Bone marrow (tissue), 2 donors: ENCODE measurements at places on chromosomes 5 and 9.

DNA sequence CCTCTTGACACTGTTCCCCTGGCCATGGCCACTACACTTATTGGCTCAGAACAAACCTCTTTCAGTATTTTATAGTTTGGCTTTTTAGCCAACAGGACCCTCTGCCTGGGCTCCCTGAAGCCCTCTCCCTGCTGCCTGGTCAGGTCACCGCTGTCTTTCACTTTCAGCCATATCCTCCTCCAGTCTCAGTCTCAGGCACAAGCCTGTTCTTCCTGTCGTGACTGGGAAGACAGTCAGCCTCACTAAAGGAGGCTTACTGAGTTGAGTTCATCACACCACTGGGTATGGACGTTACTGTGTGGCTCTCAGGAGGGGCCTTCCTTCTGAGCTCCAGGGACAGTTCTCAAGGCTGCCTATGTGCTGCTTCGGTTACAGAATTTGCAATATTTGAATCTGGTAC lies 2.0 kb downstream of the QSOX2 start:
- no peak for DNase-seq

DNA sequence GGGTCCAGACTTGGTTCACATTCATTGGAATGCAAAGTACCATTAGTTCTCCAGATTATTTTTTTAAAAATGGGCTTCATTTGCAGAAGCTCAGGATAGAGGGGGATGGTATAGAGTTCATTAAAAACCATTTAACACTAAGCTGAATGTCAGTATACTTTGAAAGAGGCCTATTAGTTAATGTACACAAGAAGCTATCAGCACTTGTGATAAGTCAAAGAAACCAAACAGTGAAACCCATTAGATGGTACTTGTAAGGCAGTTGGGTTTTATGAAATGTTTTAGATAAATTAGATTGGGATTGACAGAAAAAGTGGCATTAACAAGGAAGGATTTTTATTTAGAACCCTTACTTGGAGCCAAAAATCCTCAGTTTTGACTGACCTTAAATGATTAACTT lies 229.2 kb upstream of the MPDZ start:
- DNase-seq, result no peak

- no peak for DNase-seq
Observed at GRCh38 chr5:117649821-117650220, 1075.2 kb upstream of the SEMA6A start.

DNA sequence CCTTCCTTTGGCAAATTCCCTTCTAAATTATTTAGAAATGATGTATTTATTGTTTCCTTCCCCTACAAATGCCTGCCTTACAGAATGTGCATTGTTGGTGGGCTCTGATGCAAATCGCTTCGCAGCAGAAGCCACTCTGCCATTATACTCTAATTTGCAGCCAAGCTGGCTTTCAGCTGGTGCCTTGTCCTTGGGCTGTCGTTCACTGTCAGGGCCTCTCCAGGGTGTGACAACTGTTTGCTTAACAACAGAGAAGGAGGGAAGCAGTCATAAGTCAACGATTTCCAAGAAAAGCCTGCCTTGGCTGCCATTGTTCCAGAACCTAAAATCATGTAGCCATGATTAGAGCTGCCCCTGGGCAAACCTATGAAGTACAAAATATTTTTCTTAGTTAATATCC lies 260.1 kb upstream of the RGMB start:
- DNase-seq, result no peak

- no peak for DNase-seq
Observed at GRCh38 chr5:135596788-135597187, 18.0 kb upstream of the CXCL14 start.

GRCh38 chr5:111691508-111691907 lies 65.5 kb downstream of the NREP start:
- no peak for DNase-seq

DNA sequence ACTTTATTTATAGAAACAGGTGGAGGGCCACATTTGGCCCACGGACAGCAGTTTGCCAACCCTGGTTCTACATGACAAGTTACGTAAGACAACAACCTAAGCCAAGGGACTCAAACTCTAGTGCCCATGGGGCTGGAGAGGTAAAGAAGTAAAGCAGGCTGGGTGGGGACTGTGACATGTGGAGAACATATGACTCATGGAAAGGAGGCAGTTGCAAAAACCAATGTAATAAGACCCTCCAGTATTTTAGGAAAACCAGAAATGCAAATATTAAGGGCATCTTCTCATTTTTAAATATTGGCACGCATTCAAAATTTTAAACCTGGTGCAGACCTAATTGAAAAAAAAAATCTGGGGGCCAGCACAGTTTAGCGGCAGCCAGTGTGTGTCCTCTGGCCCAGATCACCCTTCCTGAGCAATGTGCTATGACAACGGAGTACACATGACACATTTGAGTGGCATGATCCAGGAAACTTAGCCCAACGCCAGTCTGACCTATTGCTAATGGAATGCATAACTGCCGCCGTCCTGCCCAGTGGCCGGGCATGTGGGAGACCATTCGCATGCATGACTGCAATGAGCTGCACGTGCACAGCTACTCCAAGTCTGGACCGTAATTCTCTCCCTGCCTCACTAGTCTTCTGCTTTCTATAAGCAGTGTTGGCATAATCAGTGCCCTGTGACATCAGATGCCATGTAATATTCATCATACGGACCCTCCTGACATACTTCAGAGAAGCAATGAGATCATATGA lies 97.2 kb downstream of the SH3TC2 start:
- DNase-seq, result no peak

DNA sequence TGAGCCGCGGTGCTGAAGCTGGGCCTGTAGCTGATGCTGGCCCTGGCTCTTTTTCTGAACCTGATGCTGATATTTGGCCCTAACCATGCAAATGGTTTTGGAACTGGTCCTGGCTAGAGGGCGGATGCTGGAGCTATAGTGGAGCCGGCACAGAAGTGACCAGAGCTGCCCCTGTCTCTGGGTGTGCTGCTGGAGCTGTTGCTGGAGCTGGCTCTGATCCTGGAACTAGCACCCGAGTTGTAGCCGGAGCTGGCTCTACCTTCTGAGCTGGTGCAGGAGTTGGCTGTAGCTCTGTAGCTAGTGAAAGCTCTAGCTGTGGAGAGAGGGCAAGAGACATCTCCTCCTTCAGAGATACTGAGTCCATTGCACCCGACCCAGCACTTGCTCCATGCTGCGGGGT lies 12.8 kb downstream of the LCN10 start:
- DNase-seq, result no peak

DNA sequence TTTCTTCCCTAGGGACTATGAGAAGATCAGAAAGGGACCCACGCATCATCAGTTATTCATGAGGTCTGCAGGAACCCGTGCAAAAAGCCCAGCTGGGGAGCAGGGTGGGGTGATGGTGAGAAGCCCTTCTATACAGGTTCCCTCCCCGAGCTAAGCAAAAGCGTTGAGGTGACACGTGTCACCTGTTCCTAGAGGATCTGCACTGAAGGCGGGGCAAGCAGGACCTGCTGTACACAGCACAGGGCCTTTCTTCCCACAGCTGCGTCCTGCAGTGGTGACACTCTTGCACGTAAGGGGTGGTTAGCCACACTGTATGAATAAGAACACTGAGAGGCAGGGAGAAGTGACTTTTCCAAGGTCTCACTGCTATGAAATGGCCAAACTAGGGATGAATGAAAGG lies 37.2 kb upstream of the SH3PXD2B start:
- no peak for DNase-seq

- no peak for DNase-seq
Observed at GRCh38 chr9:2641033-2641432, 19.4 kb downstream of the VLDLR start.

GRCh38 chr5:140054086-140054689 lies 11.1 kb upstream of the NRG2 start:
- DNase-seq, result no peak

- DNase-seq, result no peak
Observed at GRCh38 chr5:179222246-179223017, 122.8 kb downstream of the ADAMTS2 start.

- no peak for DNase-seq
Observed at GRCh38 chr5:15267966-15268365, 232.0 kb upstream of the FBXL7 start.

DNA sequence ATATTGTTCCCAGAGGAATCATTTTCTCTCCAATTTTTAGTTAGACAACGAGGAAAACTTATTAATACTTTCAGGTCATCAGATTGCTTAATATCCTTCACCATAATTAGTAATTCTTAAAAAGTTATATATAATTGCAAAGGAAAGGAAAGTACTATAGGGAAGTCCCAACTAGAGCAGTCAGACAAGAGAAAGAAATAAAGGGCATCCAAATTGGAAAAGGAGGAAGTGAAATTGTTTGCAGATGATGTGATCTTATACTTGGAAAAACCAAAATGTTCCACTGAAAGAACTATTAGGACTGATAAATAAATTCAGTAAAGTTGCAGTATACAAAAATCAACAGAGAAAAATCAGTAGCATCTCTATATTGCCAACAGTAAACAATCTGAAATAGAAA lies 223.5 kb upstream of the MEF2C start:
- no peak for DNase-seq

- DNase-seq, result no peak
Observed at GRCh38 chr5:142958944-142959682, 188.9 kb downstream of the ARHGAP26 start.

GRCh38 chr5:2748179-2748860 lies 3.2 kb downstream of the IRX2 start:
- no peak for DNase-seq

DNA sequence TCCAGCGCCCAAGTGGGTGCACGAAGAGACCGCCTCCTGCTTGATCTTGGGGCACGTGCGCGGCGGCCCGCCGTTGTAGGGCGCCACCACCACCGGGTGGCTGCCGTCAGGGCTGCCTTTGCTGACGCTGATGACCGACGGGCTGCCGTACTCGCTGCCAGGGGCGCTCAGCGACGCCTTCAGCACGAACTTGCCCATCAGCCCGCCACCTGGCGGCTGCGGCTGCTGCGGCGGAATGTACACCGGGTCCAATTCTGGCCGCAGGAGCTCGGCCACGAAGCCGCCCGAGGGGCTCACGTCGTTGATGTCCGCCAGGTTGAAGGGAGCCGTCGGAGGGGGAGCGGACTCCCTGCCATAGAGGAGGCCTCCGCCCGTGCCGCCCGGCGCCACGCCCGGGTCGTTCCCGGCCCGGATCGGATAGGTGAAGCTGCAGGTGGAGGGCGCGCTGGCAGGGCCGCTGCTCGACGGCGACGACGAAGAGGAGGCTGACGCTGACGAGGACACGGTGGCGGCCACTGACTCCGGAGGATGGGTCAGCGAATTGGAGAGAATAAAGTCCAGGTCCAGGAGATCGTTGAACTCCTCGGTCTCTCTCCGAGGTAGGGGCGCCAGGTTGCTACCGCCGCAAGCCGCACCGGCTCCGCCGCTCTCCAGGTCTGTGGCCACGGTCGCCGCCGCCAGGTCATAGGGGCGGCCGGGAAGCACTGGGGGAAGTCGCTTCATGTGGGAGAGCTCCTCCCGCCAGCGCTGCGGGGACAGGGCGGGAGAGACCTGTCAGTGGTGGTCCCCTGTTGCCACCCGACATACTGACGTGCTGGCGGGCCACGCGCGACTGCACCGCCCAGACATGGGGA lies 1.8 kb downstream of the KLF4 start:
- peak; percentile 53 for DNase-seq

GRCh38 chr5:134255418-134256150 lies 29.7 kb upstream of the PPP2CA start:
- no peak for DNase-seq
